ENCODE measurements at places on chromosomes 16 and 17. TPM values are rescaled to one million over a fixed set of nuclear protein-coding genes. Genes with fewer than 3 reads are reported as not detected.

DNA sequence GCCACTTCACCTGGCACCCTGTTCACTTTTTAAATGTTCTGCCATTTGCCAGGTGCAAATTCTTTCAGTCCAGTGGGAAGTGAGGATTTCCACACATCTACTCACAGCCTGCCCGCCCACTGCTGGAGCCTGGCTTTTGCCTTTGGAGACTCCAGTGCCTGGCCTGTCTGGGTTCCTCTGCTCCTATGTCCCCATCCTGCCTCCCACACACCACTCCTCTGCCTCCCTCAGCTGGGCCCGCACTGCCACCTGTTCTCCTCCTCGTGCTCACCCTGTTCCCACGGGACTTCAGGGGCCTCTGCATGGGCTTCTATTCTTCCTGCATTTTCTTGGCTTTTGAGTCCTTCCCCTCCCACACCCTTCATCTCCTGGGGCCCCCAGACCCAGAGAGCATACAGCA is 7.9 kb upstream of the NDRG4 start:
- DNase-seq: no peak

- no peak for DNase-seq
Measured at GRCh38 chr17:2302778-2303203, 794 bp downstream of the SMG6 start.

Gene ARHGAP44
- total RNA-seq: 0.80 TPM

DNA sequence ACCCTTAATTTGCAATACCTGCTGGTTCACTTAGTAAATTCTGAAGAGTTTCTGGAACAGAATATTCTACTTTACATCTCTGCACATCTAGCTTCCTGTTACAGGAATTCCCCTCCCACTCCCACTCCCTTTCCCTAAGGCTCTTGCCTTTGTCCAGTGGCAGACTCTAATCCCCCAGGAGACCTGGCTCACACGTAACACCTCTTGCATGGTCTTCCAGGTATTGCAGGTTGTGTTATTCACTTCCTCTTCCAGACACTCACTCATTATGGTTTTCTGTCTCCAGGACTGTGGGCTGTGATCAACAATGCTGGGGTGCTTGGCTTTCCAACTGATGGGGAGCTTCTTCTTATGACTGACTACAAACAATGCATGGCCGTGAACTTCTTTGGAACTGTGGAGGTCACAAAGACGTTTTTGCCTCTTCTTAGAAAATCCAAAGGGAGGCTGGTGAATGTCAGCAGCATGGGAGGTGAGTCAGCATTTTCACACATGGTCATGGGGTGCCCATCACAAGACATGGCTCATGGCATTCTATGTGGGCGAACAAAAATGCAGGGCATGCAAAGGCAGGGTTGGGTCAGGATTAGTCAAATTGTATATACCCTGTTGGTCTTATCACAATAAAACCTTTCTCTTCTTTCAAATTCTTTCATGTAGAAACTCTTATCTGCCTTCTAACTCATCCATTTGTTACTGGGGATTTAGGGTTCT is 35.8 kb downstream of the HSD17B2 start:
- no peak for DNase-seq

Data from Panc1 (cell line).